NCI-H1092 treated with DMSO at 0.1 percent for 48 hours (cell line): ENCODE measurements at places on chromosomes 3 and 15.

DNA sequence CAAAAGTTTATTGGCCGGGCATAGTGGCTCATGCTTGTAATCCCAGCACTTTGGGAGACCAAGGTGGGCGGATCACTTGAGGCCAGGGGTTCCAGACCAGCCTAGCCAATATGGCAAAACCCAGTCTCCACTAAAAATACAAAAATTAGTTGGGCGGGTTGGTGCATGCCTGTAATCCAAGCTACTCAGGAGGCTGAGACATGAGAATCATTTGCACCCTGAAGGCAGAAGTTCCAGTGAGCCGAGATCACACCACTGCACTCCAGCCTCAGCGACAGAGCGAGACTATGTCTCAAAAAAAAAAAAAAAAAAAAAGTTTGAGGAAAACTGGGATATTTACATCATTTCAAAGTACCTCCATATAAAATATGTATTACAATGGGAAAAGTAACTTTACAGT lies 40.4 kb downstream of the ETFA start:
- DNase-seq: no peak

GRCh38 chr3:178244733-178245709 lies 291.2 kb upstream of the KCNMB2 start:
- peak; percentile 54 for DNase-seq

- DNase-seq: no peak
Observed at GRCh38 chr3:119862616-119863015, 80.7 kb downstream of the NR1I2 start.

DNA sequence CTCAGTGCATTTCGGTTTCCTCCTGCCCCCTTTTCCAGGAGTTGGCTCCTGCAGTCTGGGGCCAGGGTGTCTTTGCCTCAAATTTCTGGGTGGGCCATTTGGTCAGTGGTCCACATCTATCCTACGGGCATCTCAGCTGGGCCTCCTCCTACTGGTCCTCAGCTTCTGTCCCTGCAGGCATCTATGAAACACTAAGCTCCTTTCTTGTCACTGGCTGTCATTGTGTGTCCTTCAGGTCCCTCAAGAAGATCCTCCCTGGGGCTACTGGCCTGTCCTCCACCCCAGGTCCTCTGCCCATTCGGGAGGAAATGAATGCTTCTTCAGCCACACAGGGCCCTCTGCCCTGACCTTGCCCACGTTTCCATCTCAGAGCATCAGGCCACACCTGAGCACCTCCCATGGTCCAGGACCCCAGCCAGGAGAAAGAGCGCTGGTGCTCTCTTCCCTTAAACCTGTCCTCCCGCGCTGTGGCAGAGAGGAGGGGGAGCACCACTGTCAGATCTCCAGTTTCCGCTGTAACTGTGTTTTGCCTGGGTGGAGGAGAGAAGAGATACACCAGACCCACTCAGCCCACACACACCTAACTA lies 1.8 kb downstream of the PRR23E start:
- no peak for DNase-seq

GRCh38 chr3:28816017-28816416 lies 464.9 kb upstream of the RBMS3 start:
- no peak for DNase-seq

DNA sequence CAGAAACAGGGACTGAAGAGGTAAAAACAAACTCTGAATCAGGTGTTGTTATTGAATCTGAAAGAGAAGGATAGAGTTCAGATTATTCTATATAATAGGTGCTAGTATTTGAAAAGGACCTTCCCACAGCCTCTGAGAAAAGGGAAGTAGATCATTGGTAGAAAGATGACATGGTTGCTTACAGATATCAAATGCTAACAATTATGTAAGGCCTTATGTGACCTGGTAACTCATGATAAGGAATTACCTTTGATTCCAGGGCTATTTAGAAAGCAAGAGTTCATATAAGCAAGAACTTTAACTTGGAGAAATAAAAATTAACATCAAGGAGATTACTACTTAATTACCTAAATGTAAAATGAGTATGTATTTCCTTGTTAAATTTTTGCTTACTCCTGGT lies 7.6 kb downstream of the SLC27A2 start:
- DNase-seq: no peak

DNA sequence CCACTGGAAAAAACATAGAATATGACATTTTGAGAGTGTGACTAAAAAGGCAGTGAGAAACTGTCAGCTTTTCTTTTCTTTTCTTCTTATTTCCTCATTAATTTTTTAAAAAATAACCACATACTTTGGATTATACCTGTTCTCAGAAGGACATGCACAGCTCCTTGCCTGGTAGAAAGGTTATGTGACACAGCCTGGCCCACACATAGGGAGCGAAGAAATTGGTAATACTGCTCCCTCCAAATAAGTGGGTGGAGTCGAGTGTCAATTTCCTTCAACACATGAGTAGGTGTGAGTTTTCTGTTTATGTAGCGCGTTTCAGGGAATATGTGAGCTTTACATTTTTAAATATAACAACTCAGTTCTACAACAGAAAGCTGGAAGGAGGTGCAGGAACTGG lies 28.9 kb upstream of the RAD18 start:
- DNase-seq: no peak

DNA sequence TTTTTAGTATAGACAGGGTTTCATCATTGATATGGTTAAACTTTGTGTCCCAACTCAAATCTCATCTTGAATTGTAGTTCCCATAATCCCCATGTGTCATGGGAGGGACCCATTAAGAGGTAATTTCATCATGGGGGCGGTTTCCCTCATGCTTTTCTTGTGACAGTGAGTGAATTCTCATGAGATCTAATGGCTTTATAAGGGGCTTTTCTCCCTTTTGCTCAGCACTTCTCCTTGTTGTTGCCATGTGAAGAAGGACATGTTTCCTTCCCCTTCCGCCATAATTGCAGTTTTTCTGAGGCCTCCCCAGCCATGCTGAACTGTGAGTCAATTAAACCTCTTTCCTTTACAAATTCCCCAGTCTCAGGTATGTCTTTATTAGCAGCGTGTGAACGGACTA lies 20.2 kb upstream of the ZNF710 start:
- no peak for DNase-seq

DNA sequence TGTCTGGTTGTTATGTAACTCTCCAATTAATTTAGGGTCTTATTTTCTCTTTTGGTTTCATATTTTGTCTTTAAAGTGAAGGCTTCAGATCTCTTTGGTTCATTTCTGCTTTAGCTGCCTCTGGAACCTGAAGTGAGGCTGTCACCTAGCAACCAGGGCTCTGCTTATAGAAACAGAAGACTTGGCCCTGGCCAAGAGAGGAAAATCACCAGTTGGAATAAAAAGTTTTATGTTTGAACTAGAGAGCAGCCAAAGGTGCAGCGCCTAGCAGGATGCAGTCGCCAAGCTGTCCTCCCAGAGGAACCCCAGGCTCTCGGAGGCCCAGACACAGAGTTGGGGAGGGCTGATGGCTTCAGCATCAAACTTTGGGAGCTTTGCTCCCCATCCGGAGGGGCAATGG lies 41.1 kb downstream of the LYZL4 start:
- DNase-seq: peak; percentile 46

DNA sequence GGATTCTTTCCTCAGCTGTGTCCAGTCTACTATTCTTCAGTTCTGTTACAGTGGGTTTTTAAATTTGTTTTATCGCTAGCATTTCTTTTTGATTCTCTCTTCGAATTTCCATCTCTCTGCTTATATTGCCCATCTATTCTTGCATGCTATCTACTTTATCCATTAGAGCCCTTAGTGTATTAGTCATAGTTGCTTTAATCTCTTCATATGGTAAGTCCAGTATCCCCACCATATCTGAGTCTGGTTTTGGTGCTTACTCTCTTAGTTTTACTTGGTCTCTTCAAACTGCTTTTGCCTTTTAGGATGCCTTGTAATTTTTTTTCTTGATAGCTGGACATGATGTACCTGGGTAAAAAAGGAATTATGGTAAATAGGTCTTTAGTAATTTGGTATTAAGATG lies 9.1 kb downstream of the TIMMDC1 start:
- no peak for DNase-seq

GRCh38 chr3:109081746-109082510 lies 36.0 kb downstream of the MORC1 start:
- peak; percentile 9 for DNase-seq
